ENCODE measurements at places on chromosomes 1 and 21. TPM values are rescaled to one million over a fixed set of nuclear protein-coding genes. Genes with fewer than 3 reads are reported as not detected.

- H3K36me3 ChIP-seq: peaks cover 6% of the 10 kb centered on the region
- no peak for DNase-seq
- H3K4me3 ChIP-seq: no peak overlapping the region
- no peak overlapping the region for H3K27ac ChIP-seq
Observed at GRCh38 chr21:42731264-42732032, 78.0 kb downstream of the PDE9A start.

- no peak for DNase-seq
- H3K27me3 ChIP-seq: no peaks in the 10 kb centered on the region
- no peak overlapping the region for H3K4me3 ChIP-seq
- H3K27ac ChIP-seq: no peak overlapping the region
- peaks cover 15% of the 10 kb centered on the region for H3K36me3 ChIP-seq
Observed at GRCh38 chr1:113692342-113692741, 66.9 kb downstream of the PHTF1 start.

GRCh38 chr1:39076127-39076798 is 50.1 kb downstream of the NDUFS5 start:
- no peak for DNase-seq
- no peak overlapping the region for H3K27ac ChIP-seq
- no peaks in the 10 kb centered on the region for H3K36me3 ChIP-seq

- no peaks in the 10 kb centered on the region for H3K36me3 ChIP-seq
- H3K4me1 ChIP-seq: no peaks in the 10 kb centered on the region
- no peak overlapping the region for H3K4me3 ChIP-seq
- peaks cover 20% of the 10 kb centered on the region for H3K27me3 ChIP-seq
Observed at GRCh38 chr21:34630536-34631143, 15.7 kb upstream of the RCAN1 start.

CEP104 gene
- 37.4 TPM for total RNA-seq

DNA sequence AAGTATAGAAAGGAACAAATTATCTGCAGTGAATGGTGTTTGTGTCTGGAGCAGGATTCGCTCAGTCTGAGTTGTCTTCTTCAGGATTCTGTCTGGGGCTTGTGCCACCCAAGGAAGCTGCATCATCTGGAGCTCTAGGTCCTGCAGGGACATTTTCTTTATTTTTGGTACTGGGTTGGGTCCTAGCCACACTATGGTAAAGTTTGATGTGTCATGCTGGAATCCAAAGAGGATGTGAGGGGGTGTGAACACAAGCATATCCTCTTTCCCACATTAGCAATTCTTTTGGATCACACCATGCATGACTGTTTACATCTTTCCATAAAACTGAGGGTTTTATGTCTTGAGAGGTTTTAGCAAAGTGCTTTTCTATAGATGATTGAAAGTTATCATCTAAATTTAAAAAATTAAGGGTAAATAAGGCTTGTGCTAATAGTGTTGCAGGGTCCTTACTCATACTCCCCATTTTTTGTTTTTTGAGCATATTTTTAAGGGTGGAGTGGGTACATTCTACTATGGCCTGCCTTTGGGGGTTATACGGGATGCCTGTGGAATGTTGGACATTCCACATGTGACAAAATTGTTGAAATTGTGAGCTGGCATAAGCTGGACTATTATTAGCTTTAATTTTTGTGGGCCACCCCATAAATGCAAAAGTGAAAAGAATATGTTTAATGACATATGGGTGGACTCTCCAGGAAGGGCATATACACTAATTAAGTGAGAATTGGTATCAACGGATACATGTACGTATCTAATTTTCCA is 152.0 kb upstream of the HMCN1 start:
- no peak for DNase-seq
- H3K4me1 ChIP-seq: no peaks in the 10 kb centered on the region
- H3K36me3 ChIP-seq: peaks cover 26% of the 10 kb centered on the region
- H3K27me3 ChIP-seq: no peaks in the 10 kb centered on the region

GRCh38 chr1:181390410-181391077 is 92.8 kb upstream of the CACNA1E start:
- no peaks in the 10 kb centered on the region for H3K4me1 ChIP-seq
- H3K36me3 ChIP-seq: no peaks in the 10 kb centered on the region
- no peak overlapping the region for H3K27ac ChIP-seq
- no peaks in the 10 kb centered on the region for H3K27me3 ChIP-seq
- no peak overlapping the region for H3K4me3 ChIP-seq
- DNase-seq: no peak

GRCh38 chr1:233744779-233745513 is 131.0 kb downstream of the KCNK1 start:
- no peak for DNase-seq
- H3K27ac ChIP-seq: no peak overlapping the region
- no peaks in the 10 kb centered on the region for H3K4me1 ChIP-seq
- H3K4me3 ChIP-seq: no peak overlapping the region
- peaks cover 17% of the 10 kb centered on the region for H3K27me3 ChIP-seq

LCK gene
- 254 TPM for total RNA-seq

DNA sequence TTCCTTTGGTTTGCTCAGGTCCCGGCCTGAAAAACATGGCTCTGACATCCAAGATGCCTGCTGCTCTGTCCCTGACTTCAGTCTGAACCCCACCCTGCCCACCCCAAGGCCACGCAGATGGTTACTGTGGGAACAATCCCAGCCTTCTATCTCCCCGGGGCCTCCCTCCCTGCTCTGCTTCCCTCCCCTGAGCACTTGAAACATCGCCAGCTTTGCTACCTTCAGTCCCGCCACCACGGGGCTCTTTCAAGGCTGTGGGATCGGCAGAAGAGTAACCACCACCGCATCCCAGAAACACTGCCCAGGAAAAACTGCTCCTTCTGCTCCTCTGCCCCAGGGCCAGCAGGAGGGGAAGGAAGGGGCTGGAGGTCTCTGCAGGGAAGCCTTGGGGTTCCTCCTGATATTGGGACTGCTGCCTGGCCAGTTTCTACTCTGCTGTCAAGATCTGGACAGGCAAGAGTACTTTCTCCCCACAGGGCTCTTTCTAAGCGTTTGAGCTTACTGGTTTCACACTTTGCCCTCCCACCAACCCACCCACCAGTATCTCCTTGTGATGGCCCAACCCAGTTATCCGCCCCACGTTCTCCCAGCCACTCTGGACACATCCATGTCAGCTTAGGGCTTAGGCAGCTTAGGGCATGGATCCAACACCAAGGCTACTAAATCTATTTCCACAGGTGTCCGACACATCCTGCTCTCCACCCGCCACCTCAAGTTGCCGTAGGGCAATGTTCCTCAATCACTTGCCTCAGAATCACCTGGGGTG is 8.4 kb downstream of the ETNK2 start:
- H3K36me3 ChIP-seq: no peaks in the 10 kb centered on the region
- no peak for DNase-seq
- peaks cover 10% of the 10 kb centered on the region for H3K4me1 ChIP-seq
- no peak overlapping the region for H3K27ac ChIP-seq
- no peak overlapping the region for H3K4me3 ChIP-seq
- H3K27me3 ChIP-seq: no peaks in the 10 kb centered on the region

DNA sequence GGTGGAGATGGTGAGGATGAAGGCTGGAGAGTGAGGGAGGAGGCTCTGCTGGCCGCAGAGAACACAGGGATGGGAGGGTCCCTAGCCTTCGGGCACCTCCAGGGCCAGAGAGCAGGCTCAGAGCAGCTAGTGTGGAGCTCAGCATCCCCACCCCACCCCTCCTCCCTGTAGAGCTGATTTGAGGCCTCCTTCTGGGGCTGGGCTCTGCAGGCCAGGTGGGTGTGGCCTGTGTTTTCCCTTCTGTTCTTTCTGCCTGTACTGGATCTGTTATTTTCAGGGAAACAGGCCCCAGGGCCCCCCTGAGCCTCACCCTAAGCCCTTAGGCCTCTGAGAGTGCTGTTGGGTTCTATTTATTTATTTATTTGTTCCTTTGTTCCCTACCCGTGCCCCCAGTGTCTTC is 44.8 kb downstream of the TMCC2 start:
- no peak for DNase-seq
- peaks cover 30% of the 10 kb centered on the region for H3K4me1 ChIP-seq
- H3K27ac ChIP-seq: no peak overlapping the region
- H3K4me3 ChIP-seq: no peak overlapping the region
- H3K27me3 ChIP-seq: no peaks in the 10 kb centered on the region

SPATC1L gene
- total RNA-seq: 2.6 TPM

DNA sequence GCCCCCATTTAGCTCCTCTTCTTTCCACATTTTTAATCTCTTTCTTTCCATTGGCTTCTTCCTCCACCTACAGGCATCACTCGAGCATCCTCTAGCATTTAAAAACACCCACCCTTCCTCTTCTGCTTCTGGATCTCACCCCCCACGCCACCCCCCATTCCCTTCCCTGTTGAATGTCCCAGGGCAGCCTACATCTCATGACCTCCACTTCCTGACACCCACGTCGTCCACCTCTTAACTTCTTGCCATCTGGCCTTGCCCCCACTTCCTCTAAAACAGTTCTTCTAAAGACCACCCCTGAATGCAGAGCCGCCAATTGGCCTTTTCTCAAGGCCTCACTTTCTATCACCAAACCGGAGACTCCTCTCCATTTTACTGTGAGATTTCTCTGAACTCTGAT is 6.1 kb upstream of the ETNK2 start:
- no peaks in the 10 kb centered on the region for H3K4me1 ChIP-seq
- H3K27ac ChIP-seq: no peak overlapping the region
- no peaks in the 10 kb centered on the region for H3K36me3 ChIP-seq
- no peaks in the 10 kb centered on the region for H3K27me3 ChIP-seq
- DNase-seq: no peak
- H3K4me3 ChIP-seq: no peak overlapping the region

MROH9 gene
- total RNA-seq: not detected

ETV3L gene
- total RNA-seq: not detected

DNA sequence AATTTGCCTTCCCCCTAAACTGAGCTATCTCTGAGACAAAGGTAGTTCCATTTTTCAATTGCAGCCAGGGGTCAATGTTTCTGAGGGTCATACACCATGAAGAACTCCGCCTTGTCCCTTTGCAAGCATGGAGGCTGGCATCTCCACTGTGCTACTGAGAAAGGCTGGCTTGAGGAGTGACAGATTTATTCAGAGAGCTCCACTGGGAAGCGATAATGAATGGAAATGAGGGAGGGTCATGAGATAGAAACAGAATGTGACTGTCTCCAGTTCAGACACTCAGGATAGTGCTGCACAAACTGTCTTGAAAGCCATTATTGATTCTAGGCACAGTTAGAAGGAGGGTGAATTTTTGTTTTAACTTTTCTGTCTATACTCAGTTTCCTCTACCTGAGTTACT is 197.5 kb downstream of the ZNF326 start:
- no peak overlapping the region for H3K27ac ChIP-seq
- H3K4me1 ChIP-seq: no peaks in the 10 kb centered on the region
- H3K27me3 ChIP-seq: peaks cover 6% of the 10 kb centered on the region

- no peak overlapping the region for H3K27ac ChIP-seq
- no peak overlapping the region for H3K4me3 ChIP-seq
- DNase-seq: no peak
- peaks cover 6% of the 10 kb centered on the region for H3K4me1 ChIP-seq
Observed at GRCh38 chr1:246528933-246529731, 22.1 kb upstream of the SMYD3 start.

DNA sequence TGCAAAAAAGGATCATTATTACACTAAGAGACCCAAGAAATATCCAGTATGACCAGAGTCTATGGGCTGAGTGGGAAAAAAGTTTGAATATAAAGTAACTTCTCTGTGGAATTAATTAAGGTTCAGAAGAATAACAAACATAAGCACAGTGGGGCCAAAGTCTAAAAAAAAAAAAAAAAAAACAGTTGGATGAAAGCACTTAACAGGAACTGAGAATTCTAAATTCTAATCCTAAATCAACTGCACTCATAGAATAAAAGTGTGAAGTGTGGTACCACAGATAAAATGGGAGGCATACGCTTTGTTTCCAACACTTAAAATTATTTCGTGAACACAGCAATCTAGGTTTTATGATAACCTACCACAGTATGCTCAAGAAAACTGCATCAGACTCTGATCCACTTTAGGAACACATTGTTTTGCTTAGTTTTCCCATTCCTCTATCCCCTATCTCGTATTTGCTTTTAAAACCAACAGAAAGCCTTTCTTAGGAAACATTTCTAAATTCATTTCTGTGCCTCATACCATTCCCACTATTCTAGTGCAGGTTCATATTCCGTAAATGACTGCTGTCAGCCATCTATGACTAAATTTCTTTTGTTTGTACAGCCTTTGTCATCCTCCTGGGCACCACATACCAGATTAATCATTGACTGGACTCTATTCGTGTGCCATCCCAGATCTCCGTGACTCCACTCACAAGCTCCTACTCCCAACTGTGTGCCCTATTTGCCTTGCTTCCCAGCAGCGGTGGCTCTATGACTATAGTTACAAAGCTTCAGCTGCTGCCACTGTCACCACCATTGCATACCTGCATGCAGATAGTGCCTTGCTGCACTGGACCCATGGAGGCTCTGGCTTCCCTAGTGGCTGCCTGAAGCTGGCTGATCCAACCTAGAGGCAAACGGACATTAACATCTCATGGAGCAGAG is 24.9 kb downstream of the CHML start:
- H3K4me1 ChIP-seq: peaks cover 38% of the 10 kb centered on the region

SGIP1 gene
- total RNA-seq: 0.31 TPM
